ENCODE measurements at places on chromosomes 2 and 18.

DNA sequence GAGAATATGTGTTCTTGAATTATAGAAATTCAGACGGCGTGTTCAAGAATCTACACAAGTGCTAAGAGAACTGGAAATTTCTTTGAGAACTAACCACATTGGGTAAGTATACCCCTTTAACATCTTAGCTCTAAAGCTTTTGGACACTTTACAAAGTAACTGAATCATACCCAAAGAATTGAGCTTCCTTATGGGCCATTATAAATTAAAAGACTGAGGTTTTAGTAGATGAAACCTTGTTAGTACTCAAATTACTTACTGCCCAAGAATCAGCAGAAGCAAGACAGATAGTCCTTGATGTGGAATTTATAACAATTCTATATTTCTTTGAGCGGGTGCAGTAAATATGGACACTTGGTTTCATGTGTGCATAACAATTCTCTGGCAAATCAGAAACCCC lies 168.3 kb downstream of the PRPF40A start:
- no peak for DNase-seq

- DNase-seq: no peak
Observed at GRCh38 chr18:76621782-76622495, 126.9 kb upstream of the ZNF516 start.

DNA sequence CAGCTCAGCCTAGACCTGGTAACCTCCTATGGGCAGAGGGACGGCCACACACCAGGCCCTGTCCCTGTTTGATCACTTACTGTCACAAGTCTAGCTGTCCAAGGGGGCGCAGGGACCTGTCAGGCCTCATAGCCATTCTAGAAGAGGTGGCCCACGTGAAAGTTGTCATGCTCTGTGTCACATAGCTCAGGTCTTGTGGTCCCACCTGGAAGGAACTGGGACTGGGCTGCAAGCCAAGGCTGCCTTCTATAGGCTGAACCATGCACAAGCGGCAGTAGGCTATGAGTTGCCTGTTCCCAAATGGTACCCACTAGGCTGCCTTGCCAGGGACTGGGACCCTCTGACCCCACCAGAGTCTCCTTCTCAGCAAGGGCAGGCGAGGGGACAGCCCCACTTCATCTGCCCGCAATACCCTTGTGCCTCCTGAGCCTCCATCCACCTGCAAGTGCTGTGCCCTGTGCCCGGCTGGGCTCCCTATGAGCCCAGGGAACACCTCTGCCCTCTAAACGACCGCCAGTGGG lies 177.5 kb downstream of the ANAPC1 start:
- no peak for DNase-seq

DNA sequence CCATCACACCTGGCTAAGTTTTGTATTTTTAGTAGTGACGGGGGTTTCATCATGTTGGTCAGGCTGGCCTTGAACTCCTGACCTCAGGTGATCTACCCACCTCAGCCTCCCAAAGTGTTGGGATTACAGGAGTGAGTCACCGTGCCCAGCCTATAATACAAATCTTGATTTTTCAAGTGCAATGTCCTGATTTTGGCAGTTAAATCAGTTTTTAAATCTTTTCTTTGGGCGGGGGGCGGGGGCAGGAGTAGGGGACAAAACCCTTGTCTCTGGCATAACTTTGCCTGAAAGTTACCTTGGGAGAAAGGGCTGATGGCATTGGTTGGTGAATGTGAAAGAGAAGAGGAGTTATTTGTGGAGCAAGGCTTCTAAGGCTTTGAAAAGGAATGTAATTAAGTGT lies 12.3 kb downstream of the GALNT1 start:
- DNase-seq: no peak

DNA sequence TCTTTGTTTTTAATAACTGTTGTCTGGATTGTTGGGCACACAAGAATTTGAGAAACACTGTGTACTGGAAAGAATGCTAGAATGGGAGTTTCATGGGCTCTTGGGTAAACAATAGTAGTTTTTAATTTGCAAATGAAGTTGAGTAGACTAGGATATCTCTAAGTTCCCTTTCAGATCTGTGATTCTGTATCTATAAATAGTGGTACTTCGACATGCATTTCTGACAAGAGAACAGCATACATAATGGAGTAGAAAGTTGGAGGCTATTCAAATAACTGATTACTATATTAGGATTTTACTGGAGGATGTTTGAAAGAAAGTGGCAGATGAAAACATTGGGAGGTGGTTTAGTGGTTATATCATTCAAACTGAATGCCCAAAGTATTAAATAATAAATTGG lies 29.5 kb downstream of the EPB41L5 start:
- DNase-seq: no peak

DNA sequence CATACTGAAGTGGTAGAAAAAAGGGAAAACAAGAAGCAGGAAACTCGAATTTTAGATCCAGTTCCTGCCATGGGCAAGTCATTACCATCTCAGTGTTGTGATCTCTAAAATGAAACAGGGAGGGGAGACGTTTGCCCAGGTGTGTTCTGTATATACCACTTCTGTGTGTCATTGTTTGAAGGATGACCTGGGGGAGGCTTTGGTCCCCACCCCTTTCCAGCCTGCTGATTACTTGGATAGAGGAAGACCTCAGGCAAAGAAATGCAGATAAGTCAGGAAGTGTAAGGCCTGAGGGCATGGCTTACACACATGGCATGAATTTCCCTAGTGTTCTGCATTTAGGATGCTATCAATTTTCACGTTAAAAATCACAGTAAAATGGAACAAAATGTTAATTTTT lies 205.2 kb upstream of the CXCR4 start:
- DNase-seq: no peak

- DNase-seq: no peak
Observed at GRCh38 chr2:231260442-231261208, 62.2 kb downstream of the ARMC9 start.

GRCh38 chr18:78995740-78996395 lies 16.2 kb downstream of the SALL3 start:
- no peak for DNase-seq

DNA sequence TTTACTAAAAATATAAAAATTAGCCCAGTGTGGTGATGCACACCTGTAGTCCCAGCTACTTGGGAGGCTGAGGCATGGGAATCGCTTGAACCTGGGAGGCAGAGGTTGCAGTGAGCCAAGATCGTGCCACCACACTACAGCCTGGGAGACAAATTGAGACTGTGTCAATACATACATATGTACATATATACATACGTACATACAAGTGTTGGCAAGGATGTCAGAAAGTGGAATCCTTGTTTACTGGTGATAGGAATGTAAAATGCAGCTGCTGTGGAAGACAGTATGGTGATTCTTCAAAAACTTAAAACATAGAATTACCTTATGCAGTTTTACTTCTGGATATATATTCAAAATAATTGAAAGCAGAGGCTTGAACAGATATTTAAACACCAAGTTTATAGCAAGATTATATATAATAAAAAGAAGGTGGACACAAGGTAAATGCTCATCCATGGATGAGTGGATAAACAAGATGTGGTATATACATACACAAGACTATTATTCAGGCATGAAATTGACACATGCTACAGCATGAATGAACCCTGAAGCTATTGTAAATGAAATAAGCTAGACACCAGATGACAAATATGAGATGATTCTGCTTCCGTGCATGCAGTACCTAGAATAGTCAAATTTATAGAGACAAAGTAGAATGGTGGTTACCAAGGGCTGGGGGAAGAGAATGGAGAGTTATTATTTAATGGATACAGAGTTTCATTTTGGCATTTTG lies 43.2 kb downstream of the CCDC138 start:
- DNase-seq: no peak

DNA sequence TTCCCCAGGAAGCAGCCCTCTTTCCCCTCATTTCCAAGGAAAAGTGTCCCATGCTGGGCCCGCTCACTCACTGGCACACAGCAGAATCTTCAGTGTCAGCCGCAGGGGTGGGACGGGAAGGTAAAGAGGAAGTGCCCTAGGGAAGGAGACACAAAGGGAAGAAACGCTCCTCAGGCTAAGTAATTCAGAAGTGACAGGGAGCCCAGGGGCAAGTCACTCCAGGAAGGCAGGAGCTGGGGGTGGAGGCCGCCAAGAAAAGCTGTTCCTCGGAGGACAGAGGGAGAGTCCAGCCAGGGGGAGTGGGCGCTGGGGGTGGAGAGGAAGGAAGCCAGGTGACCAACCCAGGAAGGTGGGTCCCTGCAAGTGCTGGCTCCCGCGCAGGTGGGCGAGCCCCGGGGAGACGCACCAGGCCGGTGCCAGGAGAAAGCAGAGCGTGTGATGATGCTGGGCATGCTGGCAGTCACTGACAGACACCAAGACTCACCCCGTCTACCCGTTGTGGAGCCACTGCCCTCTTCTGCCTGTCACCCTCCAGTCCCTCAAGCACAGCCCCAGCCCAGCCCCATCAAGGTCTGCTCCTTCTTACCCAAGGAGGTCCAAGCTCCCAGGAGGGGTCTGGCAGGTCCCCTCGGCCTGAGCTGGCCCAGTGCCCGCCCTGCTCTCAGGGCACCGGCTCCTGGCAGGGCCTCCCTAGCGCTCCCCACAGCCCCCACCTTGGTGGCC lies 21.7 kb downstream of the HDAC4 start:
- DNase-seq: no peak

GRCh38 chr18:37710726-37711125 lies 145.1 kb upstream of the CELF4 start:
- no peak for DNase-seq

DNA sequence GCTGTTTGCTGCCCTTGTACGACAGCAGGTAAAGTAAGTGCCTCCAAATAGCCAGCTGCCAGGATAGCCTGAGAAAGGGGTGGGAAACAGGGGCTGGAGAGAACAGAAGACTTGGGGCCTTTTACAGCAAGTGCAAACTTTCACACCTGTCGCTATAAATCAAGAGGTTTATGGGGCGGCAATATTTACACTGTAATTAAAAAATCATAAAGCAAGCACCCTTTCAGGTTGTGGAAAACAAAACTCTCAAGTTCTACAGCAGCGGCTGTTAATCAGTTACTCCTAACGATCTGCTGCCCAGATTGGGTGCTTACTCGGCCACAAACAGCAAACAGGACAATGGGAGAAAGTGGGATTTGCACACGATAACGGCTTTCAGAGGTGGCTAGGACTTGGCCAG lies 359.5 kb upstream of the ETAA1 start:
- no peak for DNase-seq

DNA sequence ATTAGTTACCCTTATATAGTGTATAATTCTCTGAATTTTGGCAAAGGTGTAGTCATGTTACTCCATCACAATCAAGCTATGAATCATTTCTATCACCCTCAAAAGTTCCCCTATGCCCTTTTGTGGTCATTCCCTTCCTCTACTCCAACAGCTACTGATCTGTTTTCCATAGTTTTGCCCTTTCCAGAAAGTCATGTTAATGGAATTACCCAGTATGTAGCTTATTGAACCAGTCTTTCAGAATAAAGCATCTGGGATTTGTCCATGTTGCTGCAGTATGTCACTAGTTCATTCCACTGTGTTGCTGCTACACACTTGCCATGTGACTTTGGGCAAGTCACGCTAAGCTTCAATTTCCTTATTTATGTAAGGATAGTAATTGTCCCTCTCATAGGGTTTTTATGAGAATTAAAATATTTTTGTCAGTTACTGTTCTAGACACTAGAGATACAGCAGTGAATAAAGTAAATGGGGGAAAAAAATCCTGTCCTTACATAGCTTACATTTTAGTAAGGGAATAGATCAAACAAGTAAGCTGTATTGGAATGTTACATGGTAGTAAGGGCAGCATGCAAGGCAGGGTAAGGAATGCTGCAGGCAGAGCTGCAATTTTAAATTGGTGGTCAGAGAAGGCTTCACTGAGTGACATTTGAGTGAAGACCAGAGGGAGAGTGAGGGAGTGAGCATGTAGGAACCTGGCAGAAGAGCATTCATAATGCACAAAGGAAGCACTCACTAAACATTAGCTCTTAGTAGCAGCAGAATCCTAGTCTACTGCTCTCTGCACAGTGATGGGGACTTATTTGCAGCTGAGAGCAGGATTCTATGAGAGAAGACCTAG lies 80.3 kb upstream of the TSPYL6 start:
- DNase-seq: no peak

GRCh38 chr2:150471813-150472510 lies 15.5 kb downstream of the RND3 start:
- no peak for DNase-seq

DNA sequence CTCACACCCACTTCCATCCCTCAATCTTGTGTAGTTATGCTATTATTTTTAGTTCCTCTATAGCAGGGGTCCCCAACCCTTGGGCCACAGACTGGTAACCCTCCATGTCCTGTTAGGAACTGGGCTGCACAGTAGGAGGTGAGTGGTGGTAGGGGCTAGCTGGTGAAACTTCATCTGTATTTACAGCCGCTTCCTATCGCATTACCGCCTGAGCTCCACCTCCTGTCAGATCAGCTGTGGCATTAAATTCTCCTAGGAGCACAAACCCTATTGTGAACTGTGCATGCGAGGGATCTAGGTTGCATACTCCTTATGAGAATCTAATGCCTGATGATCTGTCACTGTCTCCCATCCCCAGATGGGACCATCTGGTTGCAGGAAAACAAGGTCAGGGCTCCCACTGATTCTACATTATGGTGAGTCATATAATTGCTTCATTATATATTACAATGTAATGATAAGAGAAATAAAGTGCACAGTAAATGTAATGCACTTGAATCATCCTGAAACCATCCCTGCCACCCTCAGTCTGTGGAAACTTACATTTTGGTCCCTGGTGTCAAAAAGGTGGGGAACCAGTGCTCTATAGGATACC lies 1.6 kb upstream of the RAB11FIP5 start:
- no peak for DNase-seq

GRCh38 chr18:28820353-28820752 lies 643.4 kb upstream of the CDH2 start:
- no peak for DNase-seq

DNA sequence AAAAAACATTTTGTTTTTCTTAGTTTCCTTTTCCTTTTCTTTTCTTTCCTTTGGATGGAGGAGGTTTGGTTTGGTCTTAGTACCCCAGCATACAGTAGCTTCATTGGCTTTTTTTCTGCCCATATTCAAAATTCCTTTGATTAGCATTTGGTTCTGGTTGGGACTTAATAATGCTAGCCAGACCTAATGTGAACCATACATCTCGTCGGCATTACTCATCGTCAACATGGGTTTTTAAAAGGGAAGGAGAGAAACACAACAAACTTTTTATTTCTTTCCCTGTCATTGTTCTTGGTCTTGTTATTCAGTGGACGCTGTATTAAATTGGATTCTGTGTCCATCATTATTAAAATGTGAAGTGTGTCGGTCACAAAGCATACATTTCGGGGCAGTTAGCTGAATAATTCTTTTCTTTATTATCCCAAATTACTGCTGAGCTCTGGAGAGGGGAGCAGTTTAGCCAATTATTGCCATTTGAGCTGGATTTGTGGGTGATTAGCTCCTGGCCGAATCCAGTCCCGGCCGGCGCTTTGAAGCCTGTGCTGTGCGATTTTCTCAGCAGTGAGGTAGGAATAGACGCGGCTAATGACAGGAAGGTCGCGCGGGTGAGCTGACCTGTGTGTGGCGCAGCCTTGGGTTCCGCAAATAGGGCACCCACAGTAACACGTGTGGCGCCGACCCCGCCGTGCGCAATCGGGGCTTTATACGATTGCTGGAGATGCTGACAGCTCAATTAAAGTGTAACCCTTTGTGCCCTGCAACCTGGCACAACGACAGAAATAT lies 303.3 kb downstream of the GBX2 start:
- no peak for DNase-seq
